Right kidney (tissue), 9 donors: ENCODE measurements at places on chromosomes 11 and 22.

DNA sequence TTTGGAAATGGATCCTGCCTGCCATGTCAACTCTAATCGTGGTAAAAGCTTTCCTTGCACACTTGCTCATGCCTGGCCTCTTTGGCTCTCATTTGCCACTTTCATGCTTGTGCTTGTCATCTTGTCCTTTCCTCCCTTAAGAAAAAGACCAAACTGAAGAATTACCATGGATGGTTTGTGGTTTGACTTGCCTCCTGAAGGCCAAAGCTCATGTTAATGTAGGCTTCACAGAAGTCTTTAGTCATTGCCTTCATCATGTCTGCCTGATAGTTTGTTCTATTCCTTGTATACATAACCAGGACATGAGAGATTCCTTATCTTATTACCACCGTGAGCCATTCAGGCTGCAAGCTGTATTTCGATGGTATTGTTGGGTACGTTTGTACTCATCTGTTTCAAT lies 17.3 kb downstream of the TEAD1 start:
- DNase-seq = no peak

DNA sequence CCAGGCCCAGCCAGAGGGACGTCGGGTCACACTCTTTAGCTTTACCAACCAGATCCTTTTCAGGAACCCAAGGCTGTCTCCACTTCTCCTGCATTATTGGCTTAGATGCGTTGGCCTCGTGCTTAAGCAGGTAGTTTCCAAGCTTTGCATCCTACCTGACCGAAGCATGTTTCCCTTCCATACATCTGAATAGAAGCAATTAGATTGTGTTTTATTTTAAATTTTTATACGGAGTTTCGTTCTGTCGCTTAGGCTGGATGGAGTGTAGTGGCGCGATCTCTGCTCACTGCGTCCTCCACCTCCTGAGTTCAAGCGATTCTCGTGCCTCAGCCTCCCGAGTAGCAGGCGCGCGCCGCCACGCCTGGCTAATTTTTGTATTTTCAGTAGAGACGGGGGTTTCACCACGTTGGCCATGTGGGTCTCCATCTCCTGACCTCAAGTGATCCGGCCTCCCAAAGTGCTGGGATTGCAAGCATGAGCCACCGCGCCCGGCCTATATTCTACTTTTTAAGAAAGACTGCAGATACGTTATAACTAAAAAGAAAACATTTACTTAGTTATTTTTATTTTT lies 677 bp downstream of the DYNC2H1 start:
- DNase-seq = no peak

- DNase-seq = no peak
These were observed 42.0 kb downstream of the SGSM3 start for GRCh38 chr22:40412441-40412840.

GRCh38 chr11:28773606-28774005 lies 665.4 kb downstream of the METTL15 start:
- no peak for DNase-seq

- DNase-seq = no peak
These were observed 367.4 kb upstream of the FAT3 start for GRCh38 chr11:91857179-91857578.

GRCh38 chr11:9206496-9206895 lies 58.7 kb downstream of the DENND5A start:
- DNase-seq = no peak

DNA sequence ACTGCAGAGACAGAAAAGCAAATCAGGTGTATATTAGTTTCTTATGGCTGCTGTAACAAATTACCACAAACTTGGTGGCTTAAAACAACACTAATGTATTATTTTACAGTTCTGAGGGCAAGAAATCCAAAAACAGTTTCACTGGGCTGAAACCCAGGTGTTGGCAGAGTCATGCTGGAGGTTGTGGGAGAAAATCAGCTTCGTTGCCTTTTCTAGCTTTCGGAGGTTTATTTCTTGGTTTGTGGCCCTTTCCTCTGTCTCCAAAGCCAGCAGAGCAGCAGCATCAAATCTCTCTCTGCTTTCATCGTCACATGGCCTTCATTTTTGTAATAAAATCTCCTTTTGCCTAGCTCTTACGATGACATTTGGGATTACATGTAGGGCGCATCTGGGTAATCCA lies 33.0 kb upstream of the OR6M1 start:
- DNase-seq = no peak

- DNase-seq = no peak
These were observed 84.5 kb upstream of the CHRM4 start for GRCh38 chr11:46475926-46476545.

- DNase-seq = no peak
These were observed 126.3 kb downstream of the LUZP2 start for GRCh38 chr11:24623121-24623520.

GRCh38 chr11:112534208-112534607 lies 273.5 kb upstream of the PLET1 start:
- DNase-seq = no peak
